DMS53 (cell line): ENCODE measurements at places on chromosomes 5 and 9.

GRCh38 chr5:172574871-172575223 lies 66.2 kb upstream of the NEURL1B start:
- no peak for DNase-seq

GRCh38 chr9:73684601-73685000 lies 532.9 kb downstream of the ANXA1 start:
- no peak for DNase-seq

GRCh38 chr9:87390361-87390760 lies 107.3 kb upstream of the DAPK1 start:
- DNase-seq: no peak

- DNase-seq: no peak
Observed at GRCh38 chr5:83209963-83210362, 132.6 kb downstream of the XRCC4 start.

DNA sequence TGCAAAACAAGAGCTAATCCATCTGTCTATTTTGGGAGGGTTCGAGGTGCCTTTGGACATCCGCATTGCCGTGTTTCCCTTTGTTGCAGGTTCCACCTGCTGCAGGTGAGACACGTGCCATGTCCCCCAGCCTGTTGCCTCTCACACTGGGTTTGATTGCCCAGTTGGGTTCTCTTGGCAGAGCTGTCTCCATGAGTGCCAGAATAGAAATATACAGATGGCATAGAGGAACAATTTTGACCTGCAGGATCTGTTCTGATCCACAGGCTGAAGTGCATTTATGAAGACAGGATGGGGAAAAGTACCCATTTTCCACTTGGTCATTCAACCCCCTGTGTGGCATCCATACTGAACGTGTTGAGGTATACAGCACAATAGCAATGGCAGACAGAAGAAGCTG lies 178.1 kb downstream of the SGCD start:
- DNase-seq: peak; percentile 87

- DNase-seq: no peak
Observed at GRCh38 chr5:35483191-35483590, 134.5 kb upstream of the SPEF2 start.

DNA sequence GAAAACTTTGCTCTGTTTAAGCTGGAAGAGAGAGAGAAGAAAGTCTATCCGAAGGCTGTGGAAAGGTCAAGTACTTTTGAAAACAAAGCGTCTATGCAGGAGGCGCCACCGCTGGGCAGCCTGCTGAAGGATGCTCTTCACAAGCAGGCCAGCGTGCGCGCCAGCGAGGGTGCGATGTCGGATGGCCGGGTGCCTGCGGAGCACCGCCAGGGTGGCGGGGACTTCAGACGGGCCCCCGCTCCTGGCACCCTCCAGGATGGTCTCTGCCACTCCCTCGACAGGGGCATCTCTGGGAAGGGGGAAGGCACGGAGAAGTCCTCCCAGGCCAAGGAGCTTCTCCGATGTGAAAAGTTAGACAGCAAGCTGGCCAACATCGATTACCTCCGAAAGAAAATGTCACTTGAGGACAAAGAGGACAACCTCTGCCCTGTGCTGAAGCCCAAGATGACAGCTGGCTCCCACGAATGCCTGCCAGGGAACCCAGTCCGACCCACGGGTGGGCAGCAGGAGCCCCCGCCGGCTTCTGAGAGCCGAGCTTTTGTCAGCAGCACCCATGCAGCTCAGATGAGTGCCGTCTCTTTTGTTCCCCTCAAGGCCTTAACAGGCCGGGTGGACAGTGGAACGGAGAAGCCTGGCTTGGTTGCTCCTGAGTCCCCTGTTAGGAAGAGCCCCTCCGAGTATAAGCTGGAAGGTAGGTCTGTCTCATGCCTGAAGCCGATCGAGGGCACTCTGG lies 32.6 kb downstream of the CD180 start:
- no peak for DNase-seq

DNA sequence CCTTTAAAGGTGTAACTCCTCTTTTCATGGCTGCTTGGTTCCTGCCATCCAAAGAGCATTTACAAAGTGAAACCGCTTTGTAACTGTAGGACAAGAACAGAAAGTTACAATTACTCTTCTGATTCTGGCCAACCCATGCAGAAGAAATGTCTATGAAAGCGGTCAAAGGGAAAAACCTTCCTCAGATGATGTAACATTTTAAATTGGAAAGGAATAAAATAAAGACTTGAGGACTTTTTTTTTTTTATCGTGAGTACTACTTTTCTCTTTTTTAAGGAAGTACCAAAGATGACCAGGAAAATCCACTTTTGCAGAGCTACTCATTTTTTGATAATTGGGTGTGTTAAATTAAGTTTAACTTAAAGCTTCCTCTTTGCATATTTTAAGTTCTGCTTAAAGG lies 13.0 kb upstream of the C9orf72 start:
- no peak for DNase-seq

- peak; percentile 29 for DNase-seq
Observed at GRCh38 chr5:67620424-67621397, 424.1 kb upstream of the CD180 start.

- DNase-seq: no peak
Observed at GRCh38 chr5:148816357-148816756, 10.1 kb upstream of the ADRB2 start.

- DNase-seq: no peak
Observed at GRCh38 chr5:168991311-168991710, 309.6 kb downstream of the SLIT3 start.

DNA sequence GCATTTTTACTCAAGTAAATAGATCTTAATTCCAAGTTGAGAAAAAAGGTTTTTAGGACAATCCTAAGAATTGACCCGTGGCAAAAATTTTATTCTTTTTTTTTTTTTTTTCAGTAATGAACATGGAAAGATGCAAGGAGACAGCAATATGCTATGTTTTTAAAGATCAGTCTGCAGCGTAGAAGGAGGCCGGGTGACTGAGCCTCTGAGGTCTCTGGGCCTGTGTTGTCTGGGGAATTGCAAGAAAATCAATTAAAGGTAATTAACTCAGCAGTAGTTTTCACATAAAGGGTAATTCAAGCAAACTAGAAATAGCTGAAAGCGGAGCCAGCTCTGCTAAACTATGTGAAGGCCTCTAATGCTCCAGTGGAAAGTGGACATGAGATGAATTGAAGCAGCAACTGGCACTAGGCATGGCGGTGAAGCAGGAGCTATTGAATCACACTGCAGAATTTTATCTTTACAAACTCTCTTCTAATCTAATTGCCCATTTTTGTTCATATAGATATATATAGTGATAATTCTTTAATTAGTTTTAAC lies 285.2 kb upstream of the ITGA1 start:
- no peak for DNase-seq
